ENCODE measurements at places on chromosomes 1 and 21.

GRCh38 chr1:60073605-60074278 lies at the start of gene C1orf87:
Gene C1orf87 (minus strand): TSS chr1:60073770. CDS start chr1:60072643, 1,127 bp downstream.
- DNase-seq = no peak

- DNase-seq = no peak
Measured at GRCh38 chr1:241482761-241483250, 36.7 kb downstream of the FH start.

DNA sequence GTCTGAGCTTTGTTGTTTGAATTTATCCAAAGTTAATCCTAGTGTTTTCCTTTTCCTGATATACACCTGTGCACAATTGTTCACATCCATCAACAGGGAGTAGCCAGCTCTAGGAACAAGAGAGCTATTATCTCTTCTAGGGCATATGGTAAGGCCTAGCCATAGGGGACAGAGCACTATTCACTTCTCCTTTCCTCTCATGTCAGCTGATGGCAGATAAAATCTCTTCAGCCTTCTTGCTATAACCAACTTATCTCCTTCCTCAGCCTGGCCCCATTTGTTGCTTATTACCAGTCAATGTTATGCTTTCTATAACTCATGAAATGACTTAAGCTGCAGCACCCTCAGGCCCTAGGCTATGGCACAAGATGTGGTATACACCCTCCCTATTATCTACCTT lies 38.9 kb downstream of the PATJ start:
- DNase-seq = no peak

DNA sequence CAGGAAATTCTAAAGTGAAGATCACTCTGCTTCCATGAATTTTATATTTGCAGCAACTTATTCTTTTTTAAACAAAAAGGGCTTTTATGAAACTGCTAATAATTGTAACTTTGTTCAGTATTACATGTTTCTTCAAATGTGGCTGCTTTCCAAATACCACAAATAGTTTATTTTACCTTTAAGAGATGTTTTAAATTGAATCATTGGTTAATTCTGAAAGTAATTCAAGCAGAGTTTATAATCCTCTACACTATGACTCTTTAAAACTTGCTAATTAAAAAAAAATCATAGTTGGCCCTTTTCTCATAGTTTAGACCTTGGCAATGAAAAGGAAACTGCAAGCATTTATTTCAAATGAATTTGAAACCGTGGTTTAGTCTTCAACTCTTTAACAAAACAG lies 59.6 kb downstream of the SDCCAG8 start:
- DNase-seq = no peak

DNA sequence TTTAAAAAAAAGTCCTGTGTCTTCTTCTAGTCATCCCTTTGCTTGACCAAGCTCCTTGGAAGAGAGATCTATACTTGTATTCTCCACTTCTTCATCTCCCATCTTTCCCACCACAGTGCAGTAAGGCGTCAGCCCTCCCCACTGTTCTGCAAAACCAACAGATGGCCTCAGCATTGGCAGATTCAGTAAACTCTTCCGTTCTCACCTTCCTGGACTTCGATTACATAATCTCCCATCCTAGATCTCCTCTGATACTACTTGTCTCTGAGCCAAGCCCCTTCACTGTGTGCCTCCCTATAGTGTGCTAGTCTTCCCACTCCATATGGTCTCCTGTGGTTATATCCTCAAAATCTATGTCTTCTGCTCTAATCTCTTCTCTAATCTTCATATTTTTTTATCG lies 1.6 kb upstream of the COLGALT2 start:
- DNase-seq = no peak

DNA sequence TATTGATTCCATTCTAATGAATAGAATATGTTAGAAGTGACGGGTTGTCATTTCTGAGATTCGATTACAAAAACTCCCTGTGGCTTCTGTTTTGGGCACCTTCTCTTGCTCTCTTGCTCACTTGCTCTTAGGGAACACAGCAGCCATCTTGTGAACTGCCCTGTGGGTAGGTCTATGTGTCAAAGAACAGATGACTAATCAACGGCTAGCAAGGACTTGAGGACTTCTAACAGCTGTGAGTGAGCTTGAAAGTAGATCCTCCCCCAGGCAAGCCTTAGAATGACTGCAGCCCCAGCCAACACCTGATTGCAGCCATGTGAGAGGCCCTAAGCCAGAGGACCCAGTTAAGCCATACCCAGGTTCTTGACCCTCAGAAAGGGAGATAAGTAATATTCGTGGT lies 49.3 kb downstream of the AZIN2 start:
- DNase-seq = no peak

GRCh38 chr1:23083714-23084480 lies 64.6 kb downstream of the KDM1A start:
- no peak for DNase-seq

DNA sequence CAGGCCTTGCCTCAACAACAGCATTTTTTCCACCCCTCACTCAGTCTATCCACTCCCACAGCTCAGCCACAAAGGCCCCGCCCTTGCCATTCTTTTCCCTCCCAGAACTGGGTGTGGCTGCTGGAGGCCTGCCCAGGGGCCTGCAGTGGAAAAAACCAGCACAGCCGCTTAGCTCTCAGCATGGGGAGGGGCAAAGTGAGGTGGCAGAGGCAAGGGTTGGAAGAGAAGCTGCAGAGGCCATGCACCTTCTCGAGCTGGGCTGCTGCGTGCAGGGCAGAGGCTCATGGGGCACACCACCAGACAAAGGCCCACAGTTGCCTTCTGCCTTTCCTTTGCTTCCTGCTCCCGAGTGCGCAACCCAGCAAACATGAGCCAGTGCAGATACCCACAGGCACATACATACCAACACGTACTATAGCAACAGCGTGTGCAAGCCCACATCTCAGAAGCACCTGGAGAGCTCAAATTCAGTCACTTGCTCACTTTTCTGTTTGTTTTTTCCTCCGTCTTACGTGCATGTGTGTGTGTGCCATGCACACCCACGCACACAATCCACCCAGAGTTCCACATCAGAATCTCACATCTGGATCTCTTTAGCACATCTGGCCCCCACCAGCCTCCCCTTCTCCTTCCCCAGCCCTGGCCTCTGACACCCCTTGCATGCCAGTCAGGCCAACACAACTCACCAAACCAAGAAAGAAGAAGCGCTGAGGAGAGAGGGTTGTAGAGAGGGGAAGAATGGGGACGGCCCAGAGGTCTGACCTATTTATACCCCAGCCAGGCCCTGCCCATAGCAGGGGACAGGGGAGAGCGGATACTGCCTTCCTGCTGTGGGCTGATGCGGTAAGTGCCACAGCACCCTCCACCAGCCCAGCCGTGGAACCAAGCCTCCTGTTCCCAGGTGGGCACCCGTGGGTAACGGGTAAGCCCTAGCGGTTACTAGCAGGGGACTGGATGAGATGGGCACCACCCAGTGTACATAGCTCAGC lies at the start of gene S100A4:
TSS of gene S100A4 (minus strand) at position 740 of the 989 bp plus-strand sequence. CDS start 1,012 bp downstream, outside the sequence.
- peak; percentile 46 for DNase-seq

GRCh38 chr1:172893146-172893841 lies 157.4 kb downstream of the TNFSF18 start:
- peak; percentile 64 for DNase-seq

DNA sequence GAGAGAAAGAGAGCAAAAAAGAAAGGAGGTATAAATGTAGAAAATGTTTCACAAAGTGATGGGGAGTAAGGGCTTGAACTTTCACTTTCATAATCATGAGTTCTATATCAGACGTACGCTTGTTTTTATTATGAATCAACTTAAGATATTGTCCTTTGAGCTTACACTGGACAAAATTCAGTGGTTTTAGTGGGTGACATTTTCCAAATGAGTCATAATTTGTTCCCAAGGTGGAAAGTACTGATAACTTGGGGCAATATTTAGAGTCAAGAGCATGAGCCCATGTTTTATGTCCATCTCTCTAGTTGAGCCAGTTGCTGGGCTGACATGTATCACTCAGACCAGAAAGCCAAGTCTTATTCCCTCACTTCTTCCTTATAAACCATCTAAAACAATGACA lies 161.6 kb downstream of the CHRM3 start:
- DNase-seq = no peak

DNA sequence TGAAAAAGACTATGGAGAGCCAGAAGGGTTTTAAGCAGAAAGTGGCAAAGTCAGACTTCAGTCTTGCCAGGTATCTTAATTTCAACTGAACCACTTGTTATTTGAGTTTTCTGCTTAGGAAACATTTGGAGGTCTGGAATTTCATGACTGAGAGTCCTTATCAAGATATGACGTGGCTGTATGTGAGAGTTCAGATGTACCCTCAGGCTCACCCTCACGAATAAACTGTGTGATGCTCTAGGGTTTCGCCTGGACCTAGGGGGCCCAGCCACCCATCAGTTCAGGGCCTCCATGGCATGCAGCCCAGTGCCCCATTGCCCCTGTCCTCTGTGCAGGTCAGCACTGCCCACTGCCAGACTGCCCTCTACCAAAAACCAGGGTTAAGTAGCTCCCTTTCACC lies 30.6 kb upstream of the TADA1 start:
- DNase-seq = no peak
